Fibroblast of skin of back (primary cell): ENCODE measurements at places on chromosomes 11 and 22.

- DNase-seq, result no peak
These were observed 41.6 kb downstream of the USP35 start for GRCh38 chr11:78230161-78230877.

DNA sequence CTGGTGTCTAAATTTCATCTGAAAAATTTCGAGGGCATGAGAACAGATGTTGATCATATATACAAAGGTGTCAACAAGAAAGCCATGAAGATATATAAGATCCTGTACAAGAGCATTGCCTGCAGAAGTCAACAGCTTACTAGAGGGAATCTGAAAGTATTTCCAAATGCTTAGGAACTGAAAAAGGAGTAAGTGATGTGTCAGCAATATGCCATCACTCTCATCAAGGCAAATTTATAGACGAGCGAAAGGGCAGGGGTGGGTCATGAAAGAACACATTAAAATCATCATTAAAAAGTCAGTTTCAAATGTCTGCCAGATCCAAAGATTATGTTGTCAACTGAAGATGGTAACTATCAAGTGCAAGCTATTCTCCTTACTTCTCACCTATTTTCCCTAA is 1299.0 kb downstream of the LRRC4C start:
- no peak for DNase-seq

DNA sequence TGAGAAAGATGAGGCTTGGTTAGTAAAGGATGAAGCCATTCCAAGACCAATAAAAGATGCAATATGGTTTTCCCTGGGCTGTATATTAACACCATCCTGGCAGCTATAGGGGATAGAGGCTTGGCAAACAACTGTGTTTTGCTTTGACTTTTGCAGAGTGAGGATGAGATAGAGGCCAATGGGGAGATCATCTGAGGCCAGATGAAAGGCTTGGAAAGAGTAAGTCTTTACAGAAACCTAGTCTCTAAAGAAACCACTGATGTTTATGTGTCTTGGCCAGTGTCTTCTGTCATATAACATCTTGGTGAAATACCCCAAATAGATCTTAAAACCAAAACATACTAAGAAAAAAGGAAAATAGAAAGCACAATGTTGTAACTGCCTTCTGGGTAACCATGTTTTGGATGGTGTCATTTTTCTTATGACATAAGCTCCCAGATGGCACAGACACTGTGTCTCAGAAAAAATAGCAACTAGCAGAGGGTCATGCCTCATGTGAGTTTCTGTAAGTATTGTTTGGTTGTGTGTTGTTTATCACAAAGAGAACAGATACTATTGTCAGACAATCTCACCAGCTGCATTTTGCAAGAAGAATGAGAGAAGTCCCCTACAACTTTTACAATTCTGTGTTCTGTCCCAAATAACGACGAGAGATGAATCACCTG is 305.4 kb downstream of the ST3GAL4 start:
- no peak for DNase-seq

DNA sequence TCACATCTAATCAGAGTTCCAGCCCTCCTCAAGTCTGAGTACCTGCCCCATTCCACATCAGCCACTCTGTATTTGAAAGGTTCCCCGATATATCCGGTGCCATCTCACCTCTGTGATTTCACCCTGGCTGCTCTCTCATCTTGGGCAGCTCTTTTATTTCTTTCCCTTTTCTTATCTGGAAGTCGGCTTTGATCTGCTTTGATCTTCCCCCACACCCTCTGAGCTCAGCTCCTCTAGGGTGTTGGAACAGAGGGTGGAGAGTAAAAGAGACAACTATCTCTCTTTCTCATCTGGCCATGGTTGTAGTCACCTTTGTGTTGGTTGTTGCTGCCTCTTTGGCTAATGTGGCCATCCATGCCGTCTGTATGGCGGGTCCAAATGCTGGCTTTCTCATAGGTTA is 108.3 kb downstream of the ENTHD1 start:
- no peak for DNase-seq

GRCh38 chr11:101401245-101401644 is 182.6 kb downstream of the TRPC6 start:
- peak; percentile 62 for DNase-seq

DNA sequence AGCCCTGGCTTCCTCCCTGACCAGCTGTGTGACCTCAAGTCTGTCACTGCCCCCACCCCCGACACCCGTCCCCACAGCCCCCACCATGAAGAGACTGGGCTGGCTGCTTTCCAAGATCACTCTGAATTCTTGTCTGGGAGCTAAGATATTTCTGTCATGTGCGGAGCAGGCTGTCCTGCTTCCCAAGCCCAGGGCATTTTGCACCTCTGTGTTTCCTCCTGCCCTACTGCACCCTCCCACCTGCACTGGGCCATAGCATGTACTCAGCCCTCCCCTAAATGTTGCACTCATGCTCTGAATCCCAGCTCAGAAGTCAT is 30.3 kb upstream of the MYEOV start:
- no peak for DNase-seq

DNA sequence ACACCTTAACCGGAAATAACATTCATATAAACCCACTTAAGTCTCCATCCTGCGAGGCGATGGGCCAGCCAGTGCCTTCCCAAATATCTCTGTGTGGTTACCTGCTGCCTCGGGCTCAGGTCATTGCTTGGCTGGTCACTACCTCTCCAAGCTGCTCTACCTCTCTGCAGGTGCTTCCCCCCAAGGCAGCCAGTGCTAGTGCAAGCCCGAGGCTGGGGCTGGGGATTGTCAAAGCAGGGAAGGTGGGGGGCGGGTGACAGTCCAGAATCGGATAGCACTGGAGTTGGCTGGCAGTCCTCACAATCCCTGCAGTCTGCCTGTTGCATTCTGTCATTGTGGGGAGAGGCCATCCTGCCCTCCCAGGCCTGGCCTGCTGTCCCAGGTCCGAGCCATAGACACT is 11.1 kb downstream of the MCHR1 start:
- no peak for DNase-seq

DNA sequence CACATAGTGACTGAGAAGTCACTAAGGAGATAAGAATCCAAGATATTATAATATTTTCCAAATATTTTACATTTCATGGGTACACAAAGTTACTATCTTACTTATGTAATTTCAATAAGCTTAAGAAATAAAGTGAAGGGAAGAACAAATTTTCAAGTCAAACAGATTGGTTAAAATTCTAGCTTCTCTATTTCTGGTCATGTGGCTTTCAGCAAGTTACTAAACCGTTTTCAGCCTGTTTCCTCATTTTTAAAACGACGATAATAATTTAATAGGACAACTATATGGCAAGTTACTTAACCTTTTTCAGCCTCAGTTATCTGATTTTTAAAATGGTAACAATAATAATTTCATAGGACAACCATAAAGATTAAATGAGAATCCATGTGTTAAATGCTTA is 15.6 kb downstream of the DCUN1D5 start:
- no peak for DNase-seq

GRCh38 chr22:49763696-49764095 is 64.0 kb downstream of the BRD1 start:
- no peak for DNase-seq

GRCh38 chr11:10506008-10506370 is 35.0 kb downstream of the RNF141 start:
- DNase-seq, result no peak

GRCh38 chr22:47218671-47219070 is 456.2 kb downstream of the TBC1D22A start:
- no peak for DNase-seq

- no peak for DNase-seq
These were observed 22.4 kb upstream of the FLRT1 start for GRCh38 chr11:64013141-64013896.

DNA sequence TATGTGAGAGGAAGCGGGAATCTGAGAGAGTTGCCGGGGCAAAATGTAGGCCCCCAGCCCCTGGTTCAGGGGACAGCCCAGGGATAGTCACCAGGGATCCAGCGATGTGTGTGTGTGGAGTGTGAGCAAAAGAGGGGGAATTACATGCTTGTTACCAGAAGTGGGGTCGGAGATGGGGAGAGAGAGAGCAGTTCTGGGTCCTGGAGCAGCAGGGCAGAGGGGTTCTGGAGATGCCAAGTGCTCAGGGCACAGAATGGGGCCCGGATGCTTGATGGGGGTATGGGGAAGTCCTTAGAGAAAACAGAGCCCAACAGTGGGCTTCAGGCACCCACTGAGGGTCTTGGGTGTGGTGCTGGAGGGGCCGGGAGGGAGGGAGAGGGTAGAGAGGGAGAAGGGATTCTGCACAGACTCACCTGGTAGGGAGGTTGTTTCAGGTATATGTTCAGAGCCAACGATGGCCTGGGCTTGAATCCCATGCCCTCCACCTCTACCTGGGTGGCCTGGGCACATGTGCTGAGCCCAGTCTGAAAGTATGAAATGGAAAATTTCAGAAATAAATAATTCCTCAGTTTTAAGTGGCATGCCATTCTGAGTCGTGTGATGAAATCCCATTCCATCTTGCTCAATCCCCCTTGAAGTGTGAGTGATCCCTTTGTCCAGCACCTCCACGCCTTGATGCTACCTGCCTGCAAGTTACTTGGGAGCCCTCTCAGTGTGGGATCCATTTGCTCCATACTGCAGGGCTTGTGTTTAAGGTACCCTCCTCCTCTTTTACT is 12.4 kb downstream of the SMIM38 start:
- peak; percentile 48 for DNase-seq

- DNase-seq, result no peak
These were observed 5.7 kb downstream of the SLC16A8 start for GRCh38 chr22:38078046-38078840.

- no peak for DNase-seq
These were observed 14.7 kb downstream of the STX3 start for GRCh38 chr11:59769828-59770227.

DNA sequence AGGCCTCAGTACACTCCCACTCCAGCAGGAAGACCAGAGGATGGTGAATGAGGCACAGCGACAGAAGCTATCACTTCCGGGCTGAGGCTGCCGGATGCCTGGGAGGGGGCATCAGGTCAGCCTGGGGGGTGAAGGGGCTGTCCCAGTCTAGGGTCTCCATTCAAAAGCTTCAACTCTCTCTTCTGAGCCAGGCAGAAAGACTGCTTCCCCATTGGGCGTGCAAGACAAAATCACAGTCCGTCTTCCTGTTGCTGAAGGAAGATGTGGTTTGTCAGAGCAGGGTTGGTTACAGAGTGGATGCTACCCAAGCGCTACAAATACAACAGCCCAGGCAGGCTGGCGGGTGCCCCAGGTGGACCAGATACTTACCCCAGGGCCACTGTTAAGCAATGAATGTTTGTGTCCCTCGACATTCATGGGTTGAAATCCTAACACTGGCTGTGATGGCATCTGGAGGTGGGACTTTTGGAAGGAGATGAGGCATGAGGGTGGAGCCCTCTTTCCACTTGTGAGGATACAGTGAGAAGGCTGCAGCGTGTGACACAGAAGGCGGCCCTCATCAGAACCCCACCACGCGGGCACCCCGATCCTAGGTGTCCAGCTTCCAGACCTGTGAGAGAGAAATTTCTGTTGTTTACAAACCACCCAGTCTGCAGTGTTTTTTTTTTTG is 12.0 kb downstream of the UPK3A start:
- DNase-seq, result no peak

GRCh38 chr22:24391836-24392217 is 35.6 kb upstream of the ADORA2A start:
- peak; percentile 75 for DNase-seq

DNA sequence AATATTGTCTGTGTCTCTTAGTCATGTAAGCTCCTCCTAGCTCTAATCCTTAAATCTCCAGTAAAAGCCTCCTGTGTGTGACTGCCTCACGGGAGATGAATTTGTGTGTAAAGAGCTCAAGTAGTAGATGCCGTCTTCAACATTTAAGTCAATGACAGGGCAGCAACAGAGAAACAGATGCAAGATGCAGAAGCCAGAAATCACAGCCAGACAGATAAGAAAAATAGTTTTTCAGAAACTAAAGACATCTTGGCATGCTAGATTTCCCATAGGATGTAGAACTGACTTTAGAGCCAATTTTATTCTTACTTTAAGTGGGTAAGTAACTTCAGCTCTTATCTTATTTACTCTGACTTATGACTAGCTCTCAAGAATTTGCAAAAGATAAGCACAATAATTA is 652.8 kb downstream of the KCNA4 start:
- no peak for DNase-seq

- DNase-seq, result no peak
These were observed 81.0 kb upstream of the CTSC start for GRCh38 chr11:88418508-88418907.

- DNase-seq, result no peak
These were observed 72.6 kb upstream of the CLDN5 start for GRCh38 chr22:19596680-19597398.

- peak; percentile 90 for DNase-seq
These were observed 46.5 kb downstream of the FBLN1 start for GRCh38 chr22:45548991-45549761.

DNA sequence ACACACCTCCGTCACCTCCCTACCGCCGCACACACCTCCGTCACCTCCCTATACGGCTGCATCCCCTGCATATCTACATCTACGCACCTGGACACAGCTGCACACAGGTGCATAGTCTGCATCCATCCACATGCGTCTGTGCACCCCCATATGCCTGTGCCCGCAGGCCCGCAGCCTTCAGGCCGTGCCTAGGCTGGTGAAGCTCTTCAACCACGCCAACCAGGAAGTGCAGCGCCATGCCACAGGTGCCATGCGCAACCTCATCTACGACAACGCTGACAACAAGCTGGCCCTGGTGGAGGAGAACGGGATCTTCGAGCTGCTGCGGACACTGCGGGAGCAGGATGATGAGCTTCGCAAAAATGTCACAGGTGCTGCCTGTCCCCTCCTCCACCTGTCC is 4.8 kb downstream of the PKP3 start:
- no peak for DNase-seq

DNA sequence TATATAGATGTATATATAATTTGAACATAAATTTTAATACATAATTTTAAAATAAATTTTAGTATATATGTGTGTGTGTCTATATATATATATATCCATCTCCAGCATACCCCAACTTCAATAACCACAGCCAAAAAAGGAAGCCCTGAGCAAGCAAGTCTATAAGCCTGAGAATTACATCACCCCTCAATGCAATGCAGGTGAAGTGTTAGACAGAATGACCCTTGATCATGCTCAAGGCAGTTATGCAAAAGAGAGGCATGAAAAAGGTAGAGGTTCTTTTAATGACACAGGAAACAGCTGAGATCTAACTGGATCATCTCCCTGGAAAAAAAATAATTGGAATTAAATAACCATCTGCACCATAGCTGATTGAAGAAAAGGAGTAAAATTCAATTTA is 557.9 kb upstream of the ANO5 start:
- no peak for DNase-seq

DNA sequence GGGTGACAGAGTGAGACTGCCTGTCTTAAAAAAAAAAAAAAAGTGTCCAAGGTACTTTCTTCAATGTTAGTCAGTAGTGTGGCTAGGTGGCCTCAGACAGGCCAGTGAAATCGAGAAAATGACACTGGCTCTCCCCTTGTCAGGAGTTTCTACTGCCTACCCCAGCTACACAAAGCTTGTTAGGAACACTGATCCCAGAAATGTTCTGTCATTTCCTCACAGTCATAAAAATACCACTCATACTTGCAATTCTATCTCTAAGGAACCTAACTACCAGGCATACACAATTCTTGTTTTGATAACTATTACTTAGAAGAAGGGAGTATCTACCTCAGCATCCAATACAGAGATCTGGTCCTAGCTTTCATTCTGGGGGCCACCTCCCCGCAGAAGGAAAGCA is 31.3 kb downstream of the ATP6V1E1 start:
- peak; percentile 32 for DNase-seq
